ENCODE measurements at places on chromosomes 6 and 20.
A peak's percentile ranks its signal among the peaks of the same experiment; 100 is the strongest.

DNA sequence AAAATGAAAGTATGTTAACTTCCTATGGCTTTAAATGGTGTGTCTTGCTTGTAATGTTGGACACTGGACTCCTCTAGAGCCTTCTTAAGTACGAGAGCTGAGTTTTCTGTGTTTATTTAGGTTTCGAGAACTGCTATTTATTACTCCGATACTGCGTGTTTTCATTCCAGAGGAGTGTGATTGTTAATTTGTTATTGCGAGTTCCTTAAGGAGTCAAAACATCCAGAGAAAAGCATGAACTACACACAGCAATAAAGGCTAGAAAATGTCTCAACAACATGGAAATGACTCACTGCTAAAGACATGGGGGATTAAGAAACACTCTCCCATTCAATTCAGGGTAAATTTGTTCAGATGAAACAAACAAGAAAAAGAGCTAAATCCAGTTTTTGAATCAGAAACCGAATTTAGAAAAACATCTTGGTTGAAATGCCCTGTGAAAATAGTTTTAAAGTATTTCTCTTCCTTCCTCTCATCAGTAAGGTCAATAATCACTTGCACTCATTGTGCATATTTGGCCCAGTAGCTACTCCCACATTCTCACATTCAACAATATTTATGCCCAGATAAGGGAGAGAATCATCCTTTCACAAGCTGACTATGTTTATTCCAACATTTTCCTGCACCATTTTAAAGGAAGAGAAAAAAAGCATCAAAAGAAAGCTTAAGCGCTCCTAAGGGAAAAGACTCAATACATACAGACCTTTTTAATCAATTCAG is 36.0 kb downstream of the ATXN1 start:
- DNase-seq = peak; percentile 50

- no peak for DNase-seq
These were observed 82.6 kb upstream of the BLCAP start for GRCh38 chr20:37610203-37610798.

GRCh38 chr6:118501765-118502164 is 46.3 kb upstream of the PLN start:
- DNase-seq = no peak

- no peak for DNase-seq
These were observed 462.9 kb upstream of the JAG1 start for GRCh38 chr20:11136691-11137090.

GRCh38 chr6:13531956-13532355 is 42.4 kb upstream of the SIRT5 start:
- no peak for DNase-seq

DNA sequence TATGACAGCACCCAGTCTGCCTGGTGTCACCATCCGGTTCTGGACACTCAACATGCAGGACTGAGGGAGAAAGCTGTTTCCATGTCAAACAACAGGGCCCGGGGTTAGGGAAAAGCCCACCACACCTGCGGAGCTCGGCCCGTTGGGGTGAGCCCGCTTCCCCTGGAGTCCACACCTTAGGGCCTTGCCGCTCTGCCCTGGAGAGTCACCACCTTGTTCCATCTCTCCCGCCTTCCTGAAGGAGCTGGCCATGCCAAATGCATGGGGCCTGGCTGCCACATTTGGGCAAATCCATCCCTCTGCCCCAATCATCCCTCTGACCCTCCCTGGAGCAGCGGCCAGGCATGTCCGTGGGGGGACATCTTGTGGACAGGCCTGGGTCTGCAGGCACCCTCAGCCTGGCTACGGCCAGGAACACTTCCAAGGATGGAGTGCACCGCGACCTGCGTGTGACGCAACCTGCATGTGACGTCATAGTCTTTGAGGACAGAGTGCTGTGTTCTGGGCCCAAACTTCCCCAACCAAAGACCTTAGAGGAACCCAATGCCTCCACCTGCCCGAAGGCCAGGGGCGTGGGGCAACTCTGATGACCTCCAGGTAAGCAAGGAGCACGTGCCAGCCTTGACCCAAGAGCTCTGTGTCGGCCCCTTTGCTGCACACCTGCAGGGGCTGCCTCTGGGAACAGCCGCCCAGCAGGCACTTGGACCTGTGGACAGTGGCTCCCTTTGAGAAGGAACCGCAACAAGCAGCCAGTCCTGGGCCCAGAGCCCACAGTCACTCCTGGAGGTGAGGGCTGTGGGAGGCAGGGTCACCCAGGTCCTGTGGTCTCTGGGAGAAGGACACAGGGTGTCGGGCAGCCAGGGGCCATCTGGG is 1.7 kb downstream of the CABLES2 start:
- DNase-seq = peak; percentile 8
